EH (cell line): ENCODE measurements at places on chromosomes 11 and 22.

DNA sequence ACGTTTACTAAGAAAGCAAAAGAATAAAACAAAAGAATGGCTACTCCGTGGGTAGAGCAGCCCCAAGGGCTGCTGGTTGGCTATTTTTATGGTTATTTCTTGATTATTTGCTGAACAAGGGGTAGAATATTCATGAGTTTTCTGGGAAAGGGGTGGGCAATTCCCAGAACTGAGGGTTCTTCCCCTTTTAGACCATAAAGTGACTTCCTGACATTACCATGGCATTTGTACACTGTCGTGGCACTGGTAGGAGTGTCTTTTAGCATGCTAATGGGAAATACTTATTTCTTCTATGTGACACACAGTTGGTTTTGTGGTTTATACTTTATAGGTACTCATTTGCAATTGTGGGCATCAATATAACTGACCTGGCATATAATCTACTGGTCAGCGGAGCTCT, 56.3 kb downstream of the SLN start:
- DNase-seq: no peak

GRCh38 chr22:50011447-50012210, 936 bp downstream of the IL17REL start:
- DNase-seq: no peak

GRCh38 chr11:106400949-106401570, 323.6 kb downstream of the AASDHPPT start:
- DNase-seq: no peak

DNA sequence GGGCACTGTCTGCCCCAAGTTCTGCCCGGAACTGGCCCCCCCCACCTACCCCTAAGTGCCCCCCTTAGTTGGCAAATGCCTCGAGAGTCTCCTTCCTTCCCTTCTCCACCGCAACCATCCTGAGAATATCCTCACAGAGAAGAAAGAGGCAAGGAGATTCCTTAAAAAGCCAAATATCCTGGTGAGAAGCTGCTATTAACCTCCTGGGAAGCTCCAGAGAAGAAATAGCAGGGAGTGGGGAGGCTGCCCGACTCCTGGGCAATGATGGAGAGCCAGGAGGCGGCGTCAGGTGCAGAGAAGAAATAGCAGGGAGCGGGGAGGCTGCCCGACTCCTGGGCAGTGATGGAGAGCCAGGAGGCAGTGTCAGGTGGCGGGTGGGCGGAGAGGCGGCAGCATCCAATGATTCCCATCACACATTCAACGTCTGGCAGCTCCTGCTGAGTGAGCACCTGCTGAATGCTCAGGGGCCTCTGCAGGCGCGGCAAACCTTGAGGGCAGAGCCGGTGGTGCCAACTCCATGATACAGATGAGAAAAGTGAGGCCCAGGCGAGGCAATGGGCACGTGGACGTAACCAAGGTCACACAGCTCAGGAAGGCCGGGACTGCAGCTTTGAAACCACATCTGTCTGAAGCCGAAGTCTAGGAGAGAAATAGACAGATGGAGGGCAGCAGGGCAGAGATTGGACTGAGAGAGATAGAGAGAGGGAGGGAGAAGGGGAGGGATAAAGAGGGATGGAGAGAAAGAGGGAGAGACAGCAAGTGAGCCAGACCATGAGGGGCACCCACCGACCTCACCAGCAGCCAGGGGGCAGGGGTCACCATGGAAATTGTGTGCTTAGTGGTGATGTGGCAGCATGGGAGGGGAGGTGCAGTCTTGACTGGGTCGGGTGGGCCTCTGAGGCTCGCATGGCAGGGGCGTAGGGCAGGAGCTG, 58.3 kb downstream of the CYTH4 start:
- DNase-seq: no peak
